CD8-positive, alpha-beta T cell (primary cell): ENCODE measurements at places on chromosomes 16 and 17. TPM values are rescaled to one million over a fixed set of nuclear protein-coding genes. Genes with fewer than 3 reads are reported as not detected.

GRCh38 chr17:49180998-49181635, 29.3 kb downstream of the GNGT2 start:
- no peak for DNase-seq

Gene ANTKMT
- 29.6 TPM for total RNA-seq

Gene TMC8
- total RNA-seq = 312 TPM

- DNase-seq = no peak
Measured at GRCh38 chr17:77771587-77771986, 186.9 kb upstream of the TNRC6C start.

Gene SPN
- 38.2 TPM for total RNA-seq
